ENCODE measurements at places on chromosomes 1 and 21.

DNA sequence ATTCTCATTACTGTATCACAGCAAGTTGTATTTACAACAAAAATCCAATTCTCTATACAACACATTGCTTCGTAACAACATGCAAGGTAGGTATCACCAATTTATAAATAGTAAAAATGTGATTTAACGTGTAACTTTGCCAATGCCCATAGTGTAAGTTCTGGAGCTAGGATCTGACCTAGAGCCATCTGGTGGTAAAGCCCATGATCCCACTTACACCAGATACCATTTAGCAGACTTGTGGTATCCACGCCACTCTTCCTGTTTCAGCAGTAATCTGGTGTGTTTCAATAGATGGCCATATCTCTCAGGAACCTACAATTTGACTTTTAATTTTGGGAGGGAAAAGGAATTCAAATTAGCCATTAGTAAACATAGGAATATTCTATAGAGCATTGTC lies 10.2 kb downstream of the SETSIP start:
- no peak for DNase-seq

- no peak for DNase-seq
Measured at GRCh38 chr1:47593013-47593568, 155.2 kb downstream of the FOXD2 start.

GRCh38 chr1:220533504-220534109 lies 5.7 kb downstream of the MARK1 start:
- no peak for DNase-seq

GRCh38 chr1:193525411-193525810 lies 339.0 kb upstream of the B3GALT2 start:
- DNase-seq = no peak

GRCh38 chr1:243260221-243260880 lies 4.5 kb downstream of the SDCCAG8 start:
- no peak for DNase-seq

- DNase-seq = no peak
Measured at GRCh38 chr1:221230605-221231004, 351.4 kb downstream of the HLX start.

- DNase-seq = no peak
Measured at GRCh38 chr1:114384922-114385321, 126.1 kb downstream of the TRIM33 start.

DNA sequence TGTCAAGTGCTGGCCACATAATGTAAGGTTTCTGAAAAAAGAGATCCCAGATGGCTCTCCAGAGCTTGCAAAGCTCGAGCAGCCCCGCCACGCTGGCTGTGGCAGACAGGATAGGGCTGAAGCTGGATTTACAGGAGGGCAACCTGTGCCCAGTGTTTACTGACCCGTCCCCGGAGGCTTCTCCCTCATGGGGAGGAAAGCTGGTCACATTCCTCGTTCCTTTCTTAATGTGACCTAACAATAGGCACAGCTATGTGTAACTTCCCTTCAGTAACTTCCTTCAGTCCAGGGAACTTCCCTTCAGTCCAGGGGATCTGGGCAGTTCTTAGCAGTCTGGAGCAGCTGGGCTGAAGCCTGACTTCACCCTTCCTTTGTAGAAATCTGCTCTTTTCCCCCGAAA lies 7.7 kb downstream of the SLFNL1 start:
- no peak for DNase-seq

DNA sequence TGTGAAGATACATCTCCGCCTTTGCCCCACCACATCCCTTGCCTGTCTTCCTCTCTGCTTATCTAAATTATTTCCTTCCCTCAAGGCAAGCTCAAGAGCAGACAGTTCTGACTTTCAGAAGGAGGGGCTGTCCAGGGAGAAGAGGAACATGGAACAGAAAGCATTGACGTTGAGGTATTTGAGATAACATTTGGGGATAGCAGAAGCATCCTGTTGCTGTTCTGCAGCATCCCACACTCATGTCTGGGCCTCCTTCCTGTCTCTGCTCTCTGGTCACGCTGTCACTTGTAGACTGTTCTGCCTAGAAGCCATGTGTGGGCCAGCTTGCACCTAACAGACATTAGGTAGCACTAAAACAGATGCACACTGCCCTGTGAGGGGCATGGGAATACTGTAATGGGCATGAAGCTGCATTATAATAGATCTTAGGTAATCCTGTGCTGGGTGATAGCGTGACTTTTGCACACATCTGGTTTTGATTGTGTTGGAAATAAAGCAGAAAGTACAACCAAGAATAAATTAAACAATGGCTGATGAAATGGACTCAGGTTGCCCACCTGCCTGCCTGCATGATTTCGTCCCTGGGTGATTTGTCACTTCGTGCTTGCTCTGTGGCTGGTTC lies 660 bp upstream of the RD3 start:
- no peak for DNase-seq

- no peak for DNase-seq
Measured at GRCh38 chr1:215344539-215344938, 222.6 kb upstream of the KCTD3 start.

DNA sequence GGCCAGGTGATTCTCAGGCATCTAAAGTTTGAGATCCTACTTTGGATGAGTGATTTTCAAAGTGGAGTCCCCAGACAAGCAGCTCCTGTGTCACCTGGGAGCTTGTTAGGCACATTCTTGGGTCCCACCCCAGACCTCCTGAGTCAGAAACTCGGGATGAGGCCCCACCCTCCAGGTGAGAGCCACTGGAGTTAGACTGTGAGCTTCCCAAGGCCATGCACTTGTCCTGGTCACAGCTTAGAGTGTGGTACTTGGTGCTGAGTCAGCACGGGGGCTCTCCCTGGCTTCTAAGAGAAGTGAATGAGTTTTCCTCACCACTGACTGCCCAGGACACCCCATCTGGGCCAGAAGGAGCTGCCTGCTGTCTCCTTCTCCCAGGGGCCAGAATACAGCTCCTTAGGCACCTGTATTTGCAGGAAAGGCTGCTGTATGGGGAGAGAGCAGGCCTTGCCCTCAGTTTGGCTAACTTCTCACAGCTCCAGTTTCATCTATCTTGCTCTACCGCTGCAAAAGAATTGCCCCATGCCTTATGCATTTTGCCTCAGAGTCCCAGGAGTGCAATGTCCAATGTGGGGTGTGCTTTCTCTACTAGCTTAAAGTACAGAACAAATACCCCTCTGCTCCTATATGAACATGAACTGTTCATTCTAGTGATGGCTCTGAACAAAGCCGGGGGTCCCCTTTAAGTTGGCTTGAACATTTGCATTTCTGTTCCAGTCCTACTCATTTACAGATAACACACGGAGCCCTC lies 98.1 kb downstream of the PSMG1 start:
- no peak for DNase-seq

DNA sequence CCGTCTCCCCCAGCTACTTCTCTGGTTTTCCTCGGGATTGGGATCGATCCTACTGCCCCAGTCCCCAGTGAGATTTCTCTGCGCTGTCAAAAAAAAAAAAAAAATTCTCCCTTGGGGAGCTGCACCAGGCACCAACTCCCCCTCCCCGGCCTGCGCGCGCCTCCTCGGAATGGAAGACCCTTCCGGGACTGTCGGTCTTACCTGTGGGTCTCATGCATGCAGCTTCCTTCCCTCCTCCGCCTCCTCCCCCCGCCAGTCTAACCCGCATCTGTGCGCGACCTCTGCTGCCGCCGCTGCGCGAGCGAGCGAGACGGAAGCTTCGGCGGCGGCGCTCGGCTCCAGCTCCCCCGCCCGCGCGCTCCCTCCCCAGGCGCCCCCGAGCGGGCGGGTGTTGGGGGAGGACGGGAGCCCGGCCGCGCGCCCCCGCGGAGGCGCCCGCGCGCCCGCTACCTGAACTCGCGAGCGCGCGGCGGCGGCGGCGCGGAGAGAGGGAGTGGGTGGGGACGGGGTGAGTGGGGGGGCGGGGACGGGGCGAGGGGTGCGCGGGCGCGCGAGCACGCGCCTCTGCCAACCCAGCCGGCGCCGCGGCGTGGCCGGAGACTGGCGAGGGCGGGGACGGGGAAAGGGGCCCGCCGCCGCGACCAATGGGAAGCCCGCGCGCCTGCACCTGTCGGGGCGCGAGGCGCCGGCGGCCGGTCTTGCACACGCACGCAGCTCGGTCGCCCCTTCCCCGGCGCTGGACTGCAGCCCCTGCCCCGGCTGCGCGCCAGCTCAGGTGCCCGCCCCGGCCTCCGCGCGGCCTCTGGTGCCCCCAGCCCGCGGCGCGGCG lies at the start of gene SUSD4:
SUSD4 (minus strand) TSS at position 321 of the 829 bp plus-strand sequence. CDS start 751 bp downstream, outside the sequence.
- DNase-seq = peak; percentile 20

- DNase-seq = peak; percentile 93
Measured at GRCh38 chr1:234987415-234988154, 141.1 kb downstream of the TOMM20 start.

- no peak for DNase-seq
Measured at GRCh38 chr1:183228347-183229220, 42.5 kb downstream of the LAMC2 start.

DNA sequence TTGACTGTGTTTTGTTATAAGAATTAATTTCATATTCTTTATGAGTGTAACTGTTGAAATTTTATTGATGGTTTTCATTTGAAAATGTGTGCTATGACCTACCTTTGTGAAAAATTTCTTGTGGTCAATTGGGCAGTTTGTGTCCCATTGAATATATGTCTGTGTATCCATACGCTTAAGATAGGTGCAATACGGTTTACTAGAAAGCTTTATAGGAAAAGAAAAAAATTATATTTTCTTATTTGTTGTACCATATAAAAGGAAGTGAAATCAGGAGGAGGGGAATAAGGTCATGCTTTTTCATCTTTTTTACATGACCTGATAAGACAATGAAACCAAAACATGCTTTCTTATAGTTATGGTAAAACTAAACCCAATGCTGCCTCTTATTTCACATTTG lies 807.7 kb downstream of the USP25 start:
- DNase-seq = no peak

GRCh38 chr1:220032911-220033310 lies 13.4 kb downstream of the EPRS1 start:
- DNase-seq = no peak

DNA sequence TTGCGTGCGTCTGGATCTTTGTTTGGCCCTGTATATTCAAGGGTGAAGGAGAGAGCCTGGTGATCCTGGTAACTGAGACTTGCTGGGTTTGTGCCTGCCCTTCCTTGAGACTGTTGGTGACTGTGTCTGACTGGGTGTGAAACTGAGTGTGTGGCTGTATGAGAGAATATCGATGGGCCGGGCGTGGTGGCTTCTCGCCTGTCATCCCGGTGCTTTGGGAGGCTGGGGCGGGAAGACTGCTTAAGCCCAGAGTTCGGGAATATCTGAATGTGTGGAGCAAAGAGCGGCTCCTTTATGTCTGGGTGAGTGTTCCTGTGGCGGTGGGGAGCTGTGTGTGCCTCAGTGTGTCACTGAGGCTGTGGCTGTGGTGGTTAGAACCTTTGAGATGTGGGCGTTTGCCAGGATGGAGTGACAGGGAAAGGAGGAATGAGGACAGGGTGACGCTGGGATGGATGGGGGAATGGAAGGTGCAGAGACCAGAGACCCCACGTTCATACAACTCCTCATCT lies 2.7 kb upstream of the MARCKSL1 start:
- no peak for DNase-seq

GRCh38 chr1:153308540-153308939 lies 4.2 kb downstream of the PGLYRP3 start:
- no peak for DNase-seq

DNA sequence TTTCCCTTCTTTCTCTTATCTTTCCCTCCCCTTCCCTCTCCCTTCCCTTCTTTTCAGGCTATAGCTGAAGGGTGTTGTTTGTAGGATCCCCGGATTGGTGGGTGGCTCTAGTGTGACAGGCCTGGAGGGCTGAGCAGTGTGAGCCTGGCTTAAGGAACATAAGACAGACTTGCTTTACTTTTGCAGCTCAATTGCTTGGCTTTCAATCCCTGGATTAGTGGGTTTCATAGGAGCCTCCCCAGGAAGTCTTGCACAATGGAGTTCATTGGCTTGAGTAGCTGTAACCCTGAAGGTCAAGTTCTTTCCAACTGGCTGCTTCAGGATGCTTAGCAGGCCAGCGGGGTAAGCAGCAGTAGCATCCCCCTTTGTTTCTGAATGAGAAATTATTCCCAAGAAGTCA lies 126.7 kb downstream of the CAMTA1 start:
- DNase-seq = no peak

- no peak for DNase-seq
Measured at GRCh38 chr1:216822480-216822879, 99.3 kb upstream of the ESRRG start.

DNA sequence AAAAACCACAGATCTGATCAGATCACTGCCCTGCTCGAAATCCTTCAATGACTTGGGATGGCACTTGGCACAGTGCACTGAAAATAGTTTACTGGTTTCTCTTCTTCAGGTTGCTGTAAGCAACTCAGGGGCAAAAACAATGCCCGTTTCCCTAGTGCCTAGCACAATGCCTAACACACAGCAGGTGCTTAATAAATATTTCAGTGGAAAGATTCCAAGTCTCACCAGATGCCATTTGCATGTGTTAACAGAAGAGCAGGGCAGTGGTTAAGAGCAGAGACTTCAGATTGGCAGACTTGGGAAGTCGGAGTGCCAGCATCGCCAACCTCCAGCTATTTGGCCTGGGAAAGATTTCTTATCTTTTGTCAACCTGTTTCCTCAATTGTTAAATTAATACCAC lies 10.9 kb upstream of the METTL25B start:
- no peak for DNase-seq

- DNase-seq = no peak
Measured at GRCh38 chr1:45668526-45668925, 17.8 kb downstream of the GPBP1L1 start.

DNA sequence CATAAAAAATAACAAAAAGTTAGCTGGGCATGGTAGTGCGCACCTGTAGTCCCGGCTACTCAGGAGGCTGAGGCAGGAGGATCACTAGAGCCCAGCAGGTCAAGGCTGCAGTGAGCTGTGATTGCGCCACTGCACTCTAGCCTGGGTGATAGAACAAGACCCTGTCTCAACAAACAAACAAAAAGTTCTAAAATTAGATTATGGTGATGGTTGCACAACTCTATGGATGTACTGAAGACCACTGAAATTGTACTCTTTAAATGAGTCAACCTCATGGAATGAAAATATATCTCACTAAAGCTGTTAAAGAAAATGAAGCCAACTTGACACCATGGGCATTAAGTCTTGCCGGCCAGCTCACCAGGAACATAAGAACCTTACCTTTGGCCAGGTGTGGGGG lies 9.1 kb downstream of the MRAP start:
- DNase-seq = peak; percentile 27

DNA sequence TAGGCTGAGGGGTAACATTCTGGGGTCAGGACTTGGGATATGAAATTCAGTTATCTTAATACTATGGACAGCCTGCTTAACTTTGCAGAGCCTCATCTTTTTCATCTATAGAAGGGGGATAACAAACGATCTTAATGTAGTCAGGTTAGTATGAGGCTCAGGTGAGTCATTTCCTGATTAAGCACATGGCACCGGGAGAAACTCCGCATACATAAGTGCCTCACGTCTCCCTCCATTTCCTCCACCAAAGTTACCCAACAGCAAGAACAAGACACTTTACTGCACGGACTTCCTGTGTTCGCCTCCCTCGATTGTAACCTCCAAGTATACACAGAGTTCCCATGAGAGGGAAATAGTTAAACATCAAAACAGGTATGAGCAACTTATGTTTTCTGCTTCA lies 112.7 kb upstream of the COA6 start:
- DNase-seq = peak; percentile 7
